ENCODE measurements at places on chromosomes 5 and 9.

GRCh38 chr9:110133608-110134210 is 74.2 kb downstream of the C9orf152 start:
- no peak for DNase-seq

- DNase-seq: no peak
Observed at GRCh38 chr5:104412649-104413240, 850.2 kb upstream of the NUDT12 start.

DNA sequence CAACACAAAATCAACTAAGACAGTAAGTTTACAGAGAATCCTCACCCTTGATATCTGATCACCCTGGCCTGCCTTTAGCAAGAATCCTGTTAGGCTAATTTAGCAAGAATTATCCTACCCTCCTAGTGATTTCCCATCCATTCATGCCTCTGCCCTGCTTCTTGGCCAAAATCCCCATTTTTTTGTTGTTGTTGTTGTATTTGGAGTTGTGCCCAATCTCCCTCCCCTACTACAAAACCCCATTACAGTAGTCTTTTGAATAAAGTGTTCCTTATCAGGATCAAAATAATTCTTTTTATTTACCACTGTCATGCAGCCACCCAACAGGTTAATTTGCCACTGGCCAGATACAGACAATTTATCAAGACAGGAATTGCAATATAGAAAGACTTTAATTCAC is 58.5 kb upstream of the CLINT1 start:
- DNase-seq: no peak

DNA sequence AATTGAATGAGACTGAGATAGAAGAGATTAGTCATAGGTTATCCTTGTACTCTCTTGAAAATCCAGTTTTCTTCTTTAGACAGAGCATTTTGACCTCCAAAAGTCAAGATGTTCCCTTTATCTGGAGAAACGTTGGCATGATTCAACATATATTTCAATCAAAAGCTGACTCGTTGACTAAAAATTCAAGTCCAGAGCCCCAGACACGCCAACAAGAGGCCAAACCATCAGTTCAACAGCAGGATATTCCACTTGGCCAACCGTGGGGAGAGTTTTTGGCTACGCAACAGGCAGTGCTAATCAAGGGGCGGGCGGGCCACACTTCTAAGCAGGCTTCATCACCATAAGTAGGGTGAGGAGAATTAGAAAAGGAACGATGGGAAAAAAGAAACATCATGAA is 119.1 kb downstream of the SLIT3 start:
- no peak for DNase-seq

DNA sequence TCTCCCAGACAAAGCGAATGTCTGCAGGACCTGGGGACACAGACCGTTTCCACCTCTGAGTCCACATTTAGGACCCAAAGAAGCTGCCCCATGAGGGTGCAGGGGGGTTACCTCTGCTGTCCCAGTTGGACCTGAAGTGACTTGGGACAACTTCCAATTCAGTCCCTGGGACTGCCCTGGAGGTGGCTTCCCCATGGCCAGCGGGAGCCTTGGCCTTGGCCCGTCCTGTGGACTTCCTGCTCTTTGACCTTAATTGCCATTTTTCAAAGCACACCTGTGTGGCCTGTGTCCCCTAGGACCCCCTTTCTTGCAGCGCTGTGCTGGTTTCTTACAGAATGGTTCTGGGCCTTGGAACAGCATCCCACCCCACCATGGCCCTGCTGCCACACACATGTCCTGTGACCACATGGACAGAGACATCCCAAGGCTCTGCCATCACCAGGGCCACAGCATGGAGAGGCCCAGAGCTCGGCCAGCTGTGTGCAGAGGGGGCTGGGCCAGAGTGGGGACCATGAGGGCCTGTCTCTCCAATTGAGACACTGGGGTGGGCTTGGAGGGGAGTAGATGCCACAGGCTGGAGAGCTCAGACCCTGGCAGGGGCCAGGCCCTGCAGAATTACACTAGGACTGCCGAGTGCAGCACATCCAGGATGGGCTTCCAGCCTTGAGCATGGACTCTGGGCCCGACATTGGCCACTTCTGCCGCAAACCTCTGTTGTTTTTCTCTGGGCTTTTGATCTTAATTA is 45.8 kb downstream of the SECISBP2 start:
- no peak for DNase-seq

- no peak for DNase-seq
Observed at GRCh38 chr9:81002906-81003305, 686.4 kb downstream of the TLE1 start.

- DNase-seq: no peak
Observed at GRCh38 chr9:97293818-97294217, 13.6 kb upstream of the CCDC180 start.

GRCh38 chr5:144815131-144815530 is 644.5 kb downstream of the KCTD16 start:
- DNase-seq: no peak

DNA sequence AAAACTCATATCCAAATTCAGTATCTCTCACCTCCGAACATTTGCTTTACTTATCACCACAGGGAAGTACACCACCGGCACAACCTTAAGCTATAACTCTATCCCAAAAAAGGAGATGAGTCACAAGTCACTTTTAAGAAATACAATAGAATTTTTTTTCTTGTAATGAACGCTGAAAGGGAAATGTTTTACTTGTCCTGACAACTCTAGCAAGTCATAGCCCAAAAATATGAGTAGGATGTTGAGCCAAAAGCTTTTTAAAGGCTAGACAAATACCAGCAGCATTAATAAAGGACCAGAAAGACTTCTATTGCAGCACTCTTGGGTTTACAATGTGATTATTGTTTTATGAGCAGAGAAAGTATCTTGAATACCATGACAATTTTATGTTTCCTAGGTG is 147.3 kb upstream of the FST start:
- DNase-seq: no peak

Measured in T-cell (primary cell).